Stimulated activated CD8-positive, alpha-beta memory T cell treated with anti-CD3 and anti-CD28 coated beads, Interleukin-7, amount 100 ng/mL, for 1 hour (primary cell): ENCODE measurements at places on chromosomes 12 and 14.

DNA sequence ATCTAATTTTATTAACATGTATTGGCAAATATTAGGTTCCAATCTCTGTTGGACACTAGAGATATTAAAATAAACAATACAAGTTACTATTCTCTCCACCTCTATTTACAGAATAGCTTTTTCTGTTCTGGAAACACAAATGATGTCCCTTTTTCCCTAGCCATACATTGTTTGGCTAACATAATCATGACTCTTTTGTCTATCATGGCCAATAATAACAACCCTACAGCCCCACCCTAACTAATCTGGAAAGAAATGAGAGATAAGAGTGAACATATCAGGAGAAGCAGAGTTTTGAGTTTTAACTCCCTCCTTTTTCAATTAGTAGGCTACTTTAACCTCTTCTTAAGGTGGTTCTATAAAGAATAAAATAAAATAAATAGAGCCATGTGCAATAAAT is 40.2 kb downstream of the RASSF9 start:
- no peak for DNase-seq

- no peak for DNase-seq
Measured at GRCh38 chr14:30020271-30020670, 92.6 kb upstream of the PRKD1 start.

DNA sequence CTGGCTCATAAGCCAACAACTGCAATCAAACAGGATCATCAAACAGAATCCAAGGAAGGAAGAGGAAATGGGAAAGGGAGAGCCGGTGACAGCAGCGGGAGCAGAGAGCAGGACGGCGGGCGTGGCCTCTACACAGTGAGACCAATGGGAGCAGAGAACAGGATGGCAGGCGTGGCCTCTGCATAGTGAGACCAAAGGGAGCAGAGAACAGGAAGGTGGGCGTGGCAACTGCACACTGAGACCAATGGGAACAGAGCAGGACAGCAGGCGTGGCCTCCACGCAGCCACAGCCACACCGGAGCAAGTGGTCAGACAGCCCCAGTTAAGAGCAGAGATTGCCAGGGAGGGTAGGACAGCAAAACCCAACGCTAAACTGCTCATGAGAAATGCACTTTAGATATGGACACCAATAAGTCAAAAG is 16.4 kb downstream of the LRCOL1 start:
- no peak for DNase-seq

DNA sequence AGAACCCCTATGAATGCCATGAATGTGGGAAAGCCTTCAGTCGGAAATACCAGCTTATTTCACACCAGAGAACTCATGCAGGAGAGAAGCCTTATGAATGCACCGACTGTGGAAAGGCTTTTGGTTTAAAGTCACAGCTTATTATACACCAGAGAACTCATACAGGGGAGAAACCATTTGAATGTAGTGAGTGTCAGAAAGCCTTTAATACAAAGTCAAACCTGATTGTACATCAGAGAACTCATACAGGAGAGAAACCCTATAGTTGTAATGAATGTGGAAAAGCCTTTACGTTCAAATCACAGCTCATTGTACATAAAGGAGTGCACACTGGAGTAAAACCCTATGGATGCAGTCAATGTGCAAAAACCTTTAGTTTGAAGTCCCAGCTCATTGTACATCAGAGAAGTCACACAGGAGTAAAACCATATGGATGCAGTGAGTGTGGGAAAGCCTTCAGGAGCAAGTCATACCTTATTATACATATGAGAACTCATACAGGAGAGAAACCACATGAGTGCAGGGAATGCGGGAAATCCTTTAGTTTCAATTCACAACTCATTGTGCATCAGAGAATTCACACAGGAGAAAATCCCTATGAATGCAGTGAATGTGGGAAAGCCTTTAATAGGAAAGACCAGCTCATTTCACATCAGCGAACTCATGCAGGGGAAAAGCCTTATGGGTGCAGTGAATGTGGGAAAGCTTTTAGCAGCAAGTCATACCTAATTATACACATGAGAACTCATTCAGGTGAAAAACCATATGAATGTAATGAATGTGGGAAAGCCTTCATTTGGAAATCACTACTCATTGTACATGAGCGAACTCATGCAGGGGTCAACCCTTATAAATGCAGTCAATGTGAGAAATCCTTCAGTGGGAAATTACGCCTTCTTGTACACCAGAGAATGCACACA is 22.3 kb downstream of the ZNF268 start:
- no peak for DNase-seq
